ENCODE measurements at places on chromosomes 2 and 18.
A peak's percentile ranks its signal among the peaks of the same experiment; 100 is the strongest.

DNA sequence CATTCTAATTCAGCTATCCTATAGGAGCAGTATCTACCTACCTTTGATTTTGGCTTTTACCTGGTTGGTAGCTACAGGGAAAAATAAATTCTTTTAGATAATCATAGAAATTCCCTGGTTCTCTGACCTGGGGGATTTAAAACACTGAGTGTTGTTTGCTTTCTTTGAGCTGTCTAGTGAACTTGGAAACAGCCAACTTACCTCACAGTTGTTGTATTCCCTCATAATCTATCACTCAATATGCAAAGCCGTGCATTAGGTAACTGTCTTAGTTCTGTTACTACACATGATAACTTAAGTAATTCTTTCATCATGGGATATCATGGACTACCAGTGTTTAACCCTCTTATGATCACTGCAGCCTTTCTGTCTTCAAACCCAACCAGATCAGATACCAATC, 127.8 kb downstream of the TTC27 start:
- DNase-seq = no peak

GRCh38 chr2:83757329-83757728, 701.8 kb downstream of the SUCLG1 start:
- DNase-seq = no peak

GRCh38 chr2:134919341-134920210, 954 bp downstream of the CCNT2 start:
- peak; percentile 48 for DNase-seq

DNA sequence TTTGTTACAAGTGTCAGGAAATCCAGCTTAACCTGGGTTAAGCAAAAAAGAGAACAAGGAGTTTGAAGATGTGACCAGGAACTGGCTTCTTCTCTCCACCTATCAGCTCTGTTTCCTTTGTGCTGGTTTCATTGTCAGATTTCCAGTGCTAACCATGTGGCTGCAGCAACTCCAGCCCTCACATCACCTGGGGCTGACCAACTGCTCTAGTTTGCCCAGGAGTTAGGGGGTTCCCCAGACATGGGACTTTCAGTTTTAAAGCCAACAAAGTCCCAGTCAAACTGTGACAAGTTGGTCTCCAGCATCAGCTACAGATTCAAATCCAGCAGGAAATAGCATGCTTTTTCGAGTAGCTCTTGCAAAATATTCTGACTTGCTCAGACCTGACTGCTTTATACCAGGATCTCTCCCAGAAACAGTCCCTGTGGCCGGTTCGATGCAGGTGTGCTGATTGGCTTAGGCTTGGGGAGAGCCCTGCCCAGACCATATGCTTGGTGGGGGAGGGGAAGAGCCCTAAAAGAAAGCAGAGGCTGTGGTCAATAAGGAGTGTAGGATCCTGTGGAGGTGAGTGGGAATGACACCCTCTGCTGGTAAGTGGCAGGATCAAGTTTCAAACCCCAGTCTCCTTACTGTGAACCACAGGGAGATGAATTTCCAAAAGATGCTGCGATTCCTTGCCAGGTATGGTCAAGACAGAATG, 49.5 kb downstream of the KCNE4 start:
- DNase-seq = no peak

DNA sequence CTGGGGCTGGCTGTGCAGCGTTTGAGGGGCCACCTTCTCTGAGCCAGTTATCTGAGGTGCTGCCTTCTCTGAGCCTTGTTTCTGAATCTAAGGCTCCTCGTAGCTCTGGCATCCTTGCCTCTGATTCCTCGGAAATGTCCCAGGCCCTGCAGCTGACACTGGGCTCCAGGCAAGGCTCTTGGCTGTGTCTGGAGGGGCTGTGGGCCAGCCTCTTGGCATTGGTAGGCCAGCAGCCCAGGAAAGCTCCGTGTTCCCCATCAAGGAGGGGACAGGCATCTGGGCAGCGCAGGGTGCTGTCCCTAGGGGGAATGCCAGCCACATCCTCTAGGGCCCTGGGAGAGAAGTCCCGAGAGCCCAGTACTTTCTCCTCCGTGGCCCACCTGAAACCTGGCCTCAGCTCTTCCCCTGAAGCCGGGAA, 40.7 kb upstream of the TAF1B start:
- no peak for DNase-seq

DNA sequence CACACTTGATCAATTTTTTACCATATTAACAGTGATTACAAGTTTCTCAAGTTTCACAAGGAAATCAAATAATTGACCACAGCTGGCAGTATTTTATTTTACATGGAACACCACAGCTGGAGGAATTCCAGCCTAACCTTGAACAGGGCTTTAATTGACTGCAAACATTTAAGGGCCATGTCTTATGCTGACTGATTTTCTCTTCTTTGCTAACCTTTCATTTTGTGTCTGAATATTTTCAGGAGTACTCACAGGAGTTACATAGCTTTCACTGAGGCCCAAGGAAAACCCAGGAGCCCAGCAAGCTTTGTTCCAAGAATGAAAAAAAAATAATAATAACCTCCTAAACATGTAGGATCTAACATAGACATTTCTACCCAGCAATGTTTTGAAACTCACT, 49.6 kb downstream of the FRZB start:
- no peak for DNase-seq

GRCh38 chr2:231199219-231199618, 788 bp downstream of the ARMC9 start:
- DNase-seq = no peak

DNA sequence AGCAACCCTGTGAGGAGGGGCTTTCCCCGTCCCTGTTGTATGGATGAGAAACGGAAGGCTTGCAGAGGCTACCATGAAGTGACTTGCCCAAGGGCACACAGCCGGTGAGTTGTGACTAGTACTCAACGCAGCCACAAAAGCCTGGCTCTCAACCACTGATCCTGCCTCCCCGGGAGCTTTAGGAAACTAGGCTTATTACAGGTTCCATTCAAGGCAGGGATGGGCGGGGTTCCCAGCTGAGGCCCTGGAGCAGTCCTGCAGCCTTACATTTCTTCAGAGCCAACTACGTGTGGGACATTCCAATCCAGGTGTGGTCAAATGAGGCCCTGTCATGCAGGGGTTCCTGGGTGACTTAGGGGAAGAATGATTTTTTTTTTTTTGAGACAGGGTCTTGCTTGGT, 59.6 kb downstream of the MEX3C start:
- no peak for DNase-seq

DNA sequence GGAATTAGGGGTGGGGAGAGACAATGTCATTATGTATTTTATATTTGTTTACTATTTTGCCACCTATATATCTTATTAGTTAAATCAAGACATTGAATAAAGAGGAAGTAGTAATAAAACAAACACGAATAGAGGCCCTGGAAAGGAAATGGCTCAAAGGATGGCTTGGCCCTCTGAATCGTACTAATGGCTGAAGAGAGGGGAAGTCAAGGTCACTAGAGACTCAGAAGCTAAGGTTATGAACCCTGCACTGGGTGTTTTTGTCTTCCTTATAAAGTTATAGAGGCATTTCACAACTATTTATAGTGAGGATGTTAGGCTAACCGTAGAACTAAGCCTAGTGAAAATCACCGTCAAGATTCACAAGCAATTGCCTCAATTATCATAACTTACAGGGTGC, 685.9 kb downstream of the ARHGAP15 start:
- no peak for DNase-seq

GRCh38 chr2:178450524-178450773, 526 bp downstream of the PRKRA start:
- DNase-seq = no peak

- no peak for DNase-seq
These were observed 17.2 kb upstream of the TNP1 start for GRCh38 chr2:216877085-216877484.

GRCh38 chr2:102025016-102025501, 33.3 kb downstream of the IL1R2 start:
- no peak for DNase-seq

DNA sequence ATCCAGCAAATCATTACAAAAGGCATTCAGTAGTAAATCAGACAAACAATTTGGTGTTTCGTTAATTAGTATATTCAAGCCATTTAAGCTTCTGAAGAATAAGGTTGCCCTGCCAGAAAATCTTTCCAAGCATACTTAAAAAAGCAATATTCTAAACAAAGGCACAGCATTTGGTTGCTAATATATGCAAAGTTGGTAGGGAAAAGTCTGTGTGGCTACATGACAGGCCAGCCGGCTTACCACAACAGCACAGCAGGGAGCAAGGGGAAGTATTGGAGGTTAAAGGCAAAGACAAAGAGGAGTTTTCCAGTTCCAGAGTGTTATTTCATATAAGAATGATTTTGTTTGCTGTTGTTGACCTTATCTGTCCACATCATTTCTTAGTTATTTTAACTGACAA, 282.3 kb downstream of the MBD5 start:
- no peak for DNase-seq

- no peak for DNase-seq
These were observed 266.3 kb upstream of the SLC14A2 start for GRCh38 chr18:45349019-45349418.

DNA sequence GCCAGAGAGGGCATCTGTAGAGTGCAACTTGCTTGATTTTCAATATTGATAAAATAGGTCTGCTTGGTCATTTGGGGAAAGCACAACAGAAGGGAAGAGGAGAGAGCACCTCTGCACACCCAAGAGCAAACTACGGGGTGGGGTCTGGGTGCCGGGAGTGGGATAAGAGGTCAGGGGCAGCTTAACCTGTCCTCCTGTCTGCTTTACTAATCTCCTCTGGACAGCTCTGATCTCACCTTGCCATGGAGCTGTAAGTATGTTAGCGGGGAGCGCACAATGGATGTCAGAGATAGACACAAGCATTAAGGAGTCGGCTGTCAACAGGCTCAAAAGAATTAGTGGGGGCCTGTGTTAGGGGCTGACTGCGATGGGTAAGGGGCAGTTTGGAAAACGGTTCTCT, 328.7 kb downstream of the CYRIA start:
- no peak for DNase-seq

DNA sequence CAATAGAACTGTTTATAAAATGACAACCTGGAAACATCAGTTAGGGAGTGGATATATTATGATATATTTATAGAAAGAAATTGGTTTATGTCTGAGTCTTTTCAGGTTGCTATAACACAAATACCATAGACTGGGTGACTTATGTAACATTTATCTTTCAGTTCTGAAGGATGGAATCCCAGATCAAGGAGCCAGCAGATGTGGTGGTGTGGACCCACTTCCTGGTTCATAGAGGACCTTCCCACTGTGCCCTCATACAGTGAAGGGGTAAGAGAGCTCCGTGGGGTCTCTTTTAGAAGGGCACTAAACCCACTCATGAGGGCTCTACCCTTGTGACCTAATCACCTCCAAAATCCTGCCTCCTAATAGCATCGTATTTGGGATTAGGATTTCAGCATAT, 86.7 kb downstream of the BCL2 start:
- DNase-seq = no peak

DNA sequence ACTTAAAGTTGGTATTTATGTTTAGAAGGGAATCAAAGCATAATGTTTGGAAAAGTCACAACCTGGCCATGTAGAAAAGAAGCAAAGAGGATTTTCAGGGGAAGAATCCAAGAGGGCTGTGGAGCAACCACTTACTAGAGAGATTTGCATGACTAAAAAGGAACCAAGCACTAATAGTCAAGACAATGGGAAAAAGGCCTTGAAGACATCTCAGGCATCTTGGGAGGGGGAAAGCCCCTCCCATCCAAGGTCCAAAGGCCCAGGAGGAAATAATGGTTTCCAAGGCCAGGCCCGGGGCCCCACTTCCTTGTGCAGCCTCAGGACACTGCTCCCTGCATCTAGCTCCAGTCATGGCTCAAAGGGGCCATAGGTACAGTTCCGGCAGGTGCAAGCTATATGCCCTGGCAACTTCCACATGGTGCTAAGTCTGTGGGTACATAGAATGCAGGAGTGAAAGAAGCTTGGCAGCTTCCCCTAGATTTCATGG, 128.1 kb downstream of the EIPR1 start:
- no peak for DNase-seq

- DNase-seq = no peak
These were observed 613 bp downstream of the COL5A2 start for GRCh38 chr2:189178726-189179569.

GRCh38 chr18:399631-400135, 100.8 kb downstream of the COLEC12 start:
- no peak for DNase-seq

- DNase-seq = peak; percentile 40
These were observed 21.6 kb upstream of the GYPC start for GRCh38 chr2:126634273-126634861.

DNA sequence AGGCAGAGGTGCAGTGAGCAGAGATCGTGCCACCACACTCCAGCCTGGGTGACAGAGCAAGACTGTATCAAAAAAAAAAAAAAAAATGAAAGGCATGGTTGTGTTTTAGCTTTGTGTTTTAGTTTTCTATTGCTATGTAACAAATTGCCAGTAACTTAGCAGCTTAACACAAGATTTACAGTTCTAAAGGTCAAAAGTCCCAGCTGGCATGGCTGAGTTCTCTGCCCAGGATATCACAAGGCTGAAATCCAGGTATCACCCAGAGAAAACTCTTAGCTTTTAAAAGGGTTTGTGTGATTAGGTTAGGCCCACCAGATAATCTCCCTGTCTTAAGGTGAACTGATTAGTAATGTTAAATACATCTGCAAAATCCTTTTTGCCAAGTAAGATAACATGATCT, 107.7 kb upstream of the YPEL5 start:
- DNase-seq = no peak

- no peak for DNase-seq
These were observed 131.2 kb downstream of the CERS6 start for GRCh38 chr2:168587307-168587706.

DNA sequence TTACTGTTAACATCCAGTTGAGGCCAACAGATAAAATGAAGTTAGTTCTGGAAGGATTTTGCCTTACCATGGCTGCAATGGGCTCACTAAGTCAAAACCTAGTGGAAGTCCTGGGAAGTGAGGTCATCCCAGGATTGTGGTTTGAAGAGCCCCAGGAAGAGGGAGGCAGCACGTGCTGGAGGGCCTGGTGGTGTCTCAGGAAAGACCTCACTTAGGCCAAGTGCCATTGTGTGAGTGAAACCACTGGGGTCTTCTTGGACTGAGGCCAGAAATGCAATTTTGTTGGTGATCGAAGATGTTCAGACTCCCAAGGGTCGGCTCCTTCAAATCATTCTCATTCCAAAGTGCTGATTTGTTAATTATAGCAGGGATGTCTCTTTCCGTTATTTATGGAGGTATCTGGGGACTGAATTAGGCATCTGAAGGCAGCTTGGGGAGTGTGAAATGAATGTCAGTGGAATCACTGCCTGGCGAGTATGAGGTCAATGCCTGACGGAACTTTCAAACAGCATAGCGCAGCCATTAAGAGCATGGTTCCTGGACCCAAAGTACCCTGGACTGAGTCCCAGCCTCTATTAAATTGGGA, 60.0 kb downstream of the IL1R2 start:
- no peak for DNase-seq

- DNase-seq = no peak
These were observed 19.7 kb downstream of the NGEF start for GRCh38 chr2:232993231-232993821.

- no peak for DNase-seq
These were observed 95.2 kb downstream of the TFCP2L1 start for GRCh38 chr2:121189661-121190381.

- DNase-seq = no peak
These were observed 22.2 kb downstream of the KCNJ3 start for GRCh38 chr2:154720651-154721050.

DNA sequence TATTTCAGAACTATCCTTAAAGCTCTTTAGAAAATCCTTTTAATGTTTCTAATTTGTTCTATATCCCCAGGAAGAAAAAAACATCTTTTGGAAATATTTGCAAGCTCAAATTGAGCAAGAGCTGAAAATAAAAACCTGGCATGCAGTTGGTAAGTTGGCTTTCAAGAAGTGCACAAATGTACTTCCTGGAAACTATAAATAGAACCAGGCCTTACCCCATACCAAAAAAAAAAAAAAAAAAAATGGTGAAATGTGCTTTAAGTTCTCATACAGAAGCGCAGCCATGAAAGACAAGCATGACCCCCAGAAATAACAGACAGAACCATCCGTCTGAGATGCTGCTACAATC, 178.5 kb downstream of the HDAC4 start:
- no peak for DNase-seq

Data from CD4-positive, alpha-beta T cell treated with Interleukin-10 for 1 hour (primary cell).